ENCODE measurements at places on chromosomes 7 and 10. TPM values are rescaled to one million over a fixed set of nuclear protein-coding genes. Genes with fewer than 3 reads are reported as not detected.

Gene NEURL1
- 0.63 TPM for polyA plus RNA-seq

Gene ACSL5
- not detected for polyA plus RNA-seq

Gene HOXA13
- polyA plus RNA-seq = not detected

Gene MYO3A
- polyA plus RNA-seq = not detected

Gene FKBP14
- polyA plus RNA-seq = 8.5 TPM

Measured in Purkinje cell (primary cell).